ENCODE measurements at places on chromosomes 7 and 10.

DNA sequence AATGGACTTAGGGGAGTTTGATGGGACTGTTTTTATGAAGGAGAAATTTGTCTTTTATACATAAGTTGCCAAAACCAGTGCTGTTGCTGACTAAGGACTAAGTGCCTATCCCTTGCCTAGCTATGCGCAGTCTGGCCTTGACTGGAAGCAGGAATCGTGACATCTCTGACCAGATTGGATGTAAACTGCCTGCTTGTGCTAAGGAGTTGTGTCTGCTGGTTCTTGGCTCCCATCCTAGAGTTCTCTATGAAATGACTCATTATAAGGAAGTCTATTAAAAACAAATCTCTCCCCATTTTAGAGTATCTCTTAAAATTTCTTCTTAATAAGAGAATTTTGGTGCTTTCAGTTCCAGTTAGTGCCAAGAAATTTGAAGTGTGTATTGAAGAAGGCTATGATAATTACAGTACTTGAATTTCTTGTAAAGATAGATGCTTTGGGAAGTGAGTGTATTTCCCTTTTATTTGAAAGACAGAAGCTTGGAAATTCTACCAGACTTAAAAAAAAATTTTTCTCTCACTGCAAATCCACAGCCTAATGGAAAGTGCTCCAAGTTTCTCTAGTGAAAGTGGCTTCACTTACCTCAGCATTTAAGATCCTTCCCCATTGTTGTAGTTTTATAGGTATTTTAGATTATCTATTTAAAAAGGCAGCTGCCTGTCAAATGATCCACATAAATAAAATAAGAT lies 77.6 kb downstream of the BICC1 start:
- peak; percentile 90 for DNase-seq

DNA sequence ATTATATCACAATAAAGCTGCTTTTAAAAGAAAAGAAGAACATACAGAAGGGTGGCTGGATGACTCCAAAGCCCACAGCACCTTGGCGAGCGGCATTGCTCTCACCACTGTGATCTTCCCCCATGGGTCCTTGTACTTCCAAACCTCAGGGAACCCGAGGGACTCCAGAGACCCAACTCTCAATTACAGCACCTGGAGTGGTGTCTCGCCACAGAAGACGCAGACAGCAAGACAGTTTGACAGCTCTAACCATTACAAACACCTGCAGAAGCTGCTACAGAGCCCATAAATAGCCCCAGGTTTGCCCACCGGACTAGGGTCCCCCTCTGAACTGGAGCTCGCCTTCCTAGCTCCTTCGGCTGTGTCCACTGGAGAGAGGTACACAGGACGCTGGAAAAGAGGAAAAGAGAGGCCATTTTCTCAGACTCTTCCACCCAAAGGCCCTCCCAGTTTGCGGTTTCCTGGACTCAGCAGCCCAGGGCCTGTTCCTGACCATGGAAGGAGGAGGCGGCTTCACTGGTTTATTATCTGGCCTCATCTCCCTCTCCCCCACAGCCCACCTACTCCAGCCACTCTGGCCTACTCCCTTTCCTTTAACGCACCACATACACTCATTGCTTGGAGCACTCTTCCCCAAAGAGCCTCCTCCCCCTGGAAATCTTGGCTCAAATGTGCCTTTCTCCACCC lies 1.9 kb downstream of the PIK3AP1 start:
- no peak for DNase-seq

- peak; percentile 34 for DNase-seq
Measured at GRCh38 chr10:4201866-4202825, 417.1 kb upstream of the KLF6 start.

- no peak for DNase-seq
Measured at GRCh38 chr10:72257051-72257892, 16.5 kb upstream of the DDIT4 start.

DNA sequence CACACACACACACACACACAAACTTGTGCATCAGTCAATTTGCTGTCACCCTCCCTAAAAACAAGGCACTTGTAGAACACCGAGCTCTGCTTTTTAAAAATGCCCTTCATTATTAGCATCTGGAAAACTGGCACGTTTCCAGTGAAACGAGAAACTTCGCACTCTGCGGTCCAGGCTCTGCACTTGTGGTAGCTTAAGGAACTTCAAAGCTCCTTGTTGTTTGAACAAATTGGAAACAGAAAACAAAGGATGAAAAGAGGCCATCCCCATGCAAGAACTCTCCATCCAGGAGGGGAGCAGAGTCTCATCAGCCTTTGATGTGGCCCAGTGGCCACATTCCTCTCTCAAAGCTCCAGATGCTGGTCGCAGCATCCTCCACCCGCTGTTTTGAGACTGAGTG lies 105.1 kb downstream of the C10orf90 start:
- no peak for DNase-seq

GRCh38 chr7:30335763-30336487 lies 51.5 kb downstream of the ZNRF2 start:
- DNase-seq = no peak
